ELF-1 (cell line): ENCODE measurements at places on chromosomes 2 and 18.
A peak's percentile ranks its signal among the peaks of the same experiment; 100 is the strongest.

DNA sequence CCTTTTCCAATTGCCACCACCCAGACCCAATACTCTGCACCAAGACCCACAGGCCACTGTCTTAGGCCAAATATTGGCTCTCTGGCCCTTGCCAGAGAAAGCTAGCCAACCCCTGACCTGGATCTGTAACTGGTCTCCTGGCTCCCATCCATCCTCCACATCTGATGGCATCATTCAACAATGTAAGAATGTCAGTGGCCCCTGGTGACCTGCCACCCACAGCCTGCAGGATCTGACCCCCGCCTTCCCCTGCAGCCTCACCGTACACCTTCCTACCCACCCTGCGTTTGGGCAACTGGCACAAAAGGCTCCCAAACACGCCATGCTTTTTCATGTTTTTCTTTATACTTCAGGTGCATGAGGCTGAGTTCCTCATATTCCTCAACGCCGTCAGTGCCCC is 60.0 kb upstream of the ASAP2 start:
- no peak for DNase-seq

GRCh38 chr18:10410472-10411308 is 43.7 kb upstream of the APCDD1 start:
- DNase-seq: peak; percentile 30

- DNase-seq: no peak
These were observed 120.2 kb downstream of the SLC4A3 start for GRCh38 chr2:219747637-219748036.

- DNase-seq: no peak
These were observed 1279.0 kb upstream of the LRRTM1 start for GRCh38 chr2:81583311-81584108.

GRCh38 chr18:32454593-32454992 is 16.1 kb downstream of the GAREM1 start:
- no peak for DNase-seq

DNA sequence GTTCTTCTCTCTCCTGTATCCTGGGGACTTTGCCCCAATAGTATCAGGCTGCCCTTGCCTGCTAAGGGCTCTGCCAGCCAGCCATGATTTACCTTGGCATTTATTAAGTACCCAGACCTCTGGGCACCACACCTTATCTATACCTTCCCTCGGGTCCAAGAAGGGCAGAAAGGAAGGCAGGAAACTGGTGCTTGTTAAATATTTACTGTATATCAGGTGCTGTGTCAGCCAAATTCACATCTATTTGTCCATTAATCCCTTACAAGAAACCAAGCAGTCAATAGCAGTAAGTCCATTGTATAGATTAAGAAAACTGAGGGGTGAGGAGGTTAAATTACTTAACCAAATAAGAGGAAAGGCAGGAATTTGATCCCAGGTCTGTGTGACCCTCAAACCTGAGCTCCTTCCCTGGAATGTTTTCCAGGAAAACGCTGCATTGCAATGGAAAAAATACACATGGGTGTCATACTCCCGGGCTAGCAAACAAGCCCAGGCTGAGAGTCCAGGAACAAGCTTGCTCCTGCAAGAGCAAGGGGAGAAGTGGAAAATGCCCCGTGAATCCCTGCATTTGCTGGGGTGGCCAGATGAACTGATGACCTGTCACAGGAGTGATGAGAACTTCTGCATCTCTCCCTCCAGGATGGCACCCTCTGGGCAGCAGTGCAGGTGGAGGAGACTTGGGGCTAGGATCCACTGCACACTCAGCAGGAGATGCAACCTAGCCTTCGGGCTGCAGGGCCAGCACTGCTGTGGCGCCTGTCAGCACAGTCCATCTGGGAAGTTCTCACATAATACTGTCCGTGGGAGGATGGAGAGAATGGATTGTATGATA is 30.4 kb downstream of the CIB4 start:
- no peak for DNase-seq

GRCh38 chr2:108589372-108589771 is 55.1 kb downstream of the LIMS1 start:
- DNase-seq: no peak

DNA sequence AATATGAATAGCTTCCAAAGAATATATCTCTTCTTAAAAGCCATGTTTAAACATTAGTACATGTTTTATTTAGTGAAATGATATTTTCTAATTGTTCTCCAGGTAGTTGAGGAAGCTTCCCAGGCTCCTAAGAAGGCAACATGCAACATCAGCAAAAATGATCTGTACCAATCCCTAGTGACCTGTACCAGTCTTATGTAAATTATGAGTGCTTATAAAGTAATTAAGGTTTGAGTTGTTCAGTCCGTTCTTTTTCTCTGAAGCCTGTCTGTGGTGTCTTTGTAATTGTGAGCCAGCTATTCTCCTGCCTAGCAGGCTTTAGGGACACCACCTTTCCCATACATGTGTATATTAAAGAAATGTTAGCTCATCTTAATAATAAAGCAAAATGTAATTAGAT is 98.2 kb downstream of the PKP4 start:
- DNase-seq: no peak

- DNase-seq: no peak
These were observed 301.6 kb downstream of the SLC8A1 start for GRCh38 chr2:40150266-40150665.

DNA sequence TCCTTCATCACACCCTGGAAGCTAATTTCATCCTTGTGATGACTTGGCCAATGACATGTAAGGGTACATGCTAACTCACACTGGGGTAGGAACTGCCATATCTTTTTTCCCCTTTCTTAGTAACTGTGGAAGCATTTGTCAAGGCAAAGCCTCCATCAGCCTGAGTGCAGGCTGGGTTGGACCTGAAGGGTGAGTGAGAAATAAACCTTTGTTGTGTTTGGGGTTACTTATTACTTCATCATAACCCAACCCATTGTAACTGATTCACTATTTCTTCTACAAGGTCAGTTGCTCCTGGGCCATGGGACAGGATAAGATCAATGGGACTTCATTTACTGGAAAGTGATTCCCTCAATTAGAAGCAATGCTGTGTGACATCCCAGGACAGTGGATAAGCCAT is 108.4 kb downstream of the COL6A3 start:
- no peak for DNase-seq

- DNase-seq: no peak
These were observed 266.8 kb downstream of the EN1 start for GRCh38 chr2:118580651-118581050.

GRCh38 chr2:217459680-217460405 is 543.0 kb downstream of the TNS1 start:
- no peak for DNase-seq

DNA sequence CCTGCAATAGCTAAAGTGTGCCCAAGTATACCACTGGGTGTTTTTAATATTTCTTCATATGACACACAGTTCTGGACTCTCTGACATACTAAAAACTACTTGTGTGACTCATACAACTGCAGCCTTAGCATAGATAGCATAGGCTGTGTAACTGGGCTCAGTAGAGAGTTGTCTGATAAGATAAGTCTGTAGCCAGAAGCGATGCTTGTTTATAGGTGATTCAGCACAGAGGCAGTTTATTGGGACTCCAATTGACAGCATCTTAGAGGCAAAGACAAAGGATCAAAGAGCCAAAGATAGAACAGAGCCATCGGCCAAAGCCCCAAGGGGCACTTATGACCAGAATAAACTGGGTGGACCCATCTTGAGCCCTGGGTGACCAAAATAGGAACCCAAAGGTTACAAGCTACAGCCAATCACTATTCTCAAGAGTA is 42.3 kb downstream of the AAK1 start:
- peak; percentile 68 for DNase-seq

DNA sequence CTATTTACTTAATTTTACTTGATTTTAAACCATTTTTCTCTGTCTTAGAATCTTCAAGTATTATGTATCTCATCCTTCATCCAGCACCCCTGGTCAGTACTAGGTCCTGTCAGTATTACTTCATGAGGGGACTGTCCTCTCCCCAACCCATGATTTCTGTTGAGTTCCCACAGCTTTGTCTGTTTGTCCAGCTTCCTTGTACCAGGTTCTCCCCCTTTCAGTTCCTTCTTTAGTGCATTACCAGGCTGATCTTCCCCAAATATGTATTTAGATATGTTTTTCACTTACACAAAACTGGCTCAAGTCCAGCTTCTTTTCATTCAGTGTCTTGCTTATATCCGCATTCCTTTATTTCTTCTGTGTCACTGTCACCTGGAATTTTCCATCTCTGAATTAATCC is 13.8 kb upstream of the TTC27 start:
- no peak for DNase-seq

- peak; percentile 50 for DNase-seq
These were observed 9.7 kb downstream of the TTLL4 start for GRCh38 chr2:218720048-218721041.

- DNase-seq: peak; percentile 34
These were observed 127.4 kb downstream of the CCDC102B start for GRCh38 chr18:68925268-68925667.

DNA sequence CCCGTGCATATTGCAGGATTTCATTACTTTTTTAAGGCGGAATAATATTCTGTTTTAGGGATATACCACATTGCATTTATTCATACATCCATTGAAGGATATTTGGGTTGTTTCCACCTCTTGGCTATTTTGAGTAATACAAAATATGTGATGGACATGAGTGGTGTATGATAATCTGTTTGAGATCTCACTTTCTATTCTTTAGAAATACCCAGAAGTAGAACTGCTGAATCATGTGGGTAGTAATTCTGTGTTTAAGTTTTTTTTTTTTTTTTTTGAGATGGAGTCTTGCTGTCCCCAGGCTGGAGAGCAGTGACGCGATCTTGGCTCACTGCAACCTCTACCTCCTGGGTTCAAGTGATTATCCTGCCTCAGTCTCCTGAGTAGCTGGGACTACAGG is 201.4 kb downstream of the NYAP2 start:
- no peak for DNase-seq

GRCh38 chr2:237459226-237459625 is 27.8 kb upstream of the MLPH start:
- DNase-seq: no peak

DNA sequence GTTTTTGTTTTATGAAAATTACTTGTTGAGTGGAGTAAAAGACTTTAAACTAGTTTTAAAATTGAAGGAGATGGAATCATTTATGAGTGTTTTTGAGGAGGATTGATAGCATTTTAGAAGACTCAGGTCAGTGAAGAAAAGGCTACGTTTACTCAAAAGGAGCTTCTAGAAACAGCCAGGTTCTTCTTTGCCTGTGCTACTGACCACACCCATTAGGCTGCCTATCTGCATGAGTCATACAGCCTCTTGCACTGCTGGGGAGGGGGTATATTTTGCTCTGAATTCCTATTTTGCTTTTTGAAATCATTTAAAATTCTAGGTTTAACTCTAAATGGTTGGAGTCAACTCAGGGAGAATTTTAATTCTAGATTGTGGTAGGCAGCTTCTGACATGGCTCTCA is 22.3 kb downstream of the EFEMP1 start:
- DNase-seq: no peak

DNA sequence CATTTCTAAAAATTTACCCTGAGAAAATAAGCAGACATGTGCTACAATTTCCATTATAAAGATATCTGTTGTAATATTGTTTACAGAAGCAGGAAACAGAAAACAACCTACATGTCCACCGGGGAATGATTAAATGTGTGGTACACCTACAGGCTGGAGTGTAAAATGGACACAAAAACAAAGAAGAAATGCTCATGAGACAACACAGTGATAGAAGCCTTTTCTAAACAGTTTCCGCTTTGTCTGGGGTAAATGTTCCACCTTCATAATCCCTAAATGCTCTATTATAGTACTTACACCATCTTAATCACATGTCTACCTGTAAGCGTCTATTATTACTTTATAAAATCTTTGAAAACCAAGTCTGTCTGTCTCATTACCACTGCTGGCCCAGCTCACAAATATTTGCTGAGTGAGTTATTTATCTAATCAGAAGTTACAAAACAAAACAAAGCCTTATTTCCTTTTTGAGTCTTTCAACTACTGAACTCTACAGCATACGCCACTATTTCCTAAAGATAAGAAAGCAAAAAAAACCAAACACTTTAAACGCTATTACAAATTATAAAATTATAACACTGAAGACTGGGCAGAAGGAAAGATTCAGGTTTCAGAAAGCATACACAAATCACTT is 95.3 kb downstream of the PIGN start:
- DNase-seq: no peak

- no peak for DNase-seq
These were observed 1.9 kb upstream of the NABP1 start for GRCh38 chr2:191675807-191676721.

- DNase-seq: no peak
These were observed 38.6 kb downstream of the STK25 start for GRCh38 chr2:241469746-241470145.

DNA sequence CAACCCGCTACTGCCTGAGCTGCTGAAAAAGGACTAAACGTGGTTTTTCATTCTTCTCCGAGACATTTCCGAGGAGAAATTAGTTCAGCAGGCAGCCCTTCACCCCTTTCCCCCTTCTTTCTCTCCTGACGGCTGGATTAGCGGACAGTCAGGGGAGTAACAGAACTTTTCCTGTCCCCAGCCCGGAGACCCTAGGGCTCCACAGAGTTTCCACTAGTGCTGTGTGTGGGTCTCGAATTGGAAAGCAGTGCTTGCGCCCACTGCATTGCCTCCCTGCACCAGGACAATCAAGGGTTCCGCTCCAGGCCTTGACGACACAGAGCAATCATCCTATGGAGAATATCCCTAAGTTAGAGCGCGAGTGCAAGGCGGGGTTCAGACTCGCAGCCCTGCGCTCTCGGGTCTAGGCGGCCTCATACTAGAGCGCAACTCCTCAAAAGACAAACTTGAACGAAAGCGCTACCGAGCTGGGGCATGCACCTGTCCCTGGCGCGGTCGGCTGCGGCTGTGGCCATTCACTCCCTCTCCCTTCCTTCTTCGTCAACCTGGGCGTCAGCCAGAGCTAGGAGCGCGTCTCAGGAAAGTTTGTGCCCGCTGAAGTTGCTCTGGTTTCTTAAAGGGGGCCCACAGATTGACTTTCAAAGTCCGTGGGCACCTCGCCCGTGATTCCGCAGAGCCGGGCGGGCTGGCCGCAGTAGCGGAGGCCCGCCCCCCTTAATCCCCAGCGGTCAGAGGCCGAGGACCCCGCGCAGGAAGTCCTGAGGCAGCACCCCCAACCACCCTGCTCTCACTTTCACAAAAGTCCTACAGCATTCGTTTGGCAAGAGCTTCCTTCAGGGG is 801 bp downstream of the OSR1 start:
- DNase-seq: peak; percentile 24

GRCh38 chr2:11375025-11375688 is 30.7 kb upstream of the ROCK2 start:
- DNase-seq: no peak

DNA sequence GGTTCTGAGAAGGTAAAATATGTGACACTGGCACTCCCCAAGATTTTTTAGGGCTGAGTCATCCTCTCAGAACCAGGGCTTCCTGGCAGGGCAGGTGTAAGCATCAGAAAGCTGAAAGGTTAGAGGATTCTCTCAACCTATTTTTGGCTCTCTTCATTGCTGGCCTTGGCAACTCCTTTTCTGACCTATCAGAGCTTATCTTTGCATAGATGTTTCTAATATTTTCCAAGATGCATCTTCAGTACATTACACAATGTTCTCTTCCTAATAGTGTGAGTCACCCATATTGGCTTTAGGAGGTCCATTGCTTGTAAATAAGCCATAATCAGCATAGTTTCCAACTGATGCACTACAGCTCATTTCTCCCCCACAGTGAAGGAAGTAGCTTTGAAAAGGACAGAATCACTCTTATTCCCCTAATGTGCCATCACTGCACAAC is 2008.4 kb upstream of the PIK3C3 start:
- no peak for DNase-seq
